Left renal cortex interstitium (tissue), 4 donors: ENCODE measurements at places on chromosomes 11 and 22.

DNA sequence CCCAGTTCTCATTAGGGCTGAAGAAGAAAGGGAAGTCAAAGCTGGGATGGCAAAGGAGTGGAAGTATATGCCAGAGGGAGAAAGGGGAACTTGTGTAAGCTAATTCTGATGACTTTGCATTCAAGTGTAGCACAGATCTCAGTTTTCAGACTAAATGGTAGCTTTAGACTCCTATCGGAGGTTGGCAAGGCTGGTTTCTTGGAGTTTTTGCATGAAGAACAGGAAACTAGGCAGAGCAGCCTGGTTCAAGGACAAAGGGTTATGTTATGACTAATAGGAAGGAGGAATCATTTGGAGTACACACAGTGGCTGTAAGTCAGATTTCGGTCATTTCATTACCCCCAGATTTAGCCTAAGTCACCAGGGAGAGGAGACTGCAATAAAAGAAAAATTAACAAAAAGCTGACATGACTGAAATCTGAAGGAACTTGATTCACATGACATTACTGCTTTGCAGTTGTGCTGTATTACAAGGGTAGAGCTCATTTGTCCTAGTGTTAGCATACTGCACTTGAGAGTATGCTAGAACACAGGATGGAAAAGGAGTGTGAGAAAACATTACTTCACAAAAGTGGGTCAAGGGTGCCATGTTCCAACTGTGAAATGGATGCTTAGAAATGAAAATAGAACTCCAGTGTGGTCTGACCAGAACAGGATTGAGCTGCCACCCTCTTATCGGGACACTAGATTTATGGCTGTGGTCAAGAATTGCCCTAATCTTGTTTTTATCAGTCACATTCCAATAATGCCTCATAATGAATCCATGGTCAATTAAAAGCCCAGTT is 23.6 kb downstream of the ADM start:
- no peak for DNase-seq

- no peak for DNase-seq
Observed at GRCh38 chr22:44459041-44459440, 39.0 kb downstream of the RTL6 start.

DNA sequence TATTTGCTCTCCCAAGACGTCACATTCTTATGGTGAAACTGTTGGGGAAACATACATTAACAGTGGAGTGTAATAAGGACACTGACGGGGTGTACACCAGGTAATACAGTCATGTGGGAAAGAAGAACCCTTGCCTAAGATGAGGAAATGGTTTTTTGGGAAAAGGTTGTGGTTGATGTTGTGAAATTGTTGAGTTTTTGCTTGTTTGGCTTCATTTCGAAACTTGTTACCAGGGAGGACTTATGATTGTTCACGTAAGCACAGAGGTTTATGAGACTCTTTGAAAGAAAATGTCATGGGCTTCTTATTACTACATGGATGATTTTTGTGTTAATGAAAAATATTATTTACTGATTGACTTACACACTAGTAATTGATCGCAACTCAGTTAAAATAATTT is 16.8 kb downstream of the ANO3 start:
- no peak for DNase-seq

DNA sequence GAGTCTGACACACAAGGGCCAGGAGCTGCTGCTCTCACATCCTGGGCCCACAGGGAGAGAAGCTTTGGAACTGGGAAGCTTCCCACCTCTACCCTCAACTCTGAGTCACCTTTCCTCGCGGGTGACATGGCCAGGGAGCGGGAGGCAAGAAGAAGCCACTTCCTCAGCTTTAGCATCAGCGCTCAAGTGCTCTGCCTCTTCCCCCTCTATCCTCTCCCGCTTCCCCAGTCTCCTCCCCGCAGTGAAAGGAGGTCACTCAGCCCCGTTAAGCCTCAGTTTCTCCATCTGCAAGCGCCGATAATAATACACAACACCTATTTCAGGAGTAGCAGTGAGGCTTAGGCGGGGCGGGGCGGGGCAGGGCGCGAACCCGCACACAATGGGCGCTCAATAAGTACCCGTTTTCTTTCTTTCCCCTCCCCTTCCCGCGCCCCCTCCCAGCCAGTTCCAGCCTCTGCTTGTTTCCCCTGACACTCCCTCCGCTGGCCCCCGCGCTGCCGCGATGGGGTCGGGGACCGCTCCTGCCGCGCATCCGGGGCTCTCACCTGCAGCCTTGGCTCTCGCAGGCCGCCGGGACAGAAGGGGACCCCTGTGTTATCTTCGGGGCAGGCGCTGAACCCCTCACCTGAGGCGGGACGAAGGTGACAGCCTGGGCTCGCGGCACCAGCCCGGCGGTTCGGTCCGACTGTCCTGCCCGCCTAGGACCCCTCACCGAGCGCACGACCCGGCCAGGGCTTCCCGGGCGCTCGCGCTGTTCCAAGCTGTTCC is 892 bp downstream of the GDPD5 start:
- no peak for DNase-seq

DNA sequence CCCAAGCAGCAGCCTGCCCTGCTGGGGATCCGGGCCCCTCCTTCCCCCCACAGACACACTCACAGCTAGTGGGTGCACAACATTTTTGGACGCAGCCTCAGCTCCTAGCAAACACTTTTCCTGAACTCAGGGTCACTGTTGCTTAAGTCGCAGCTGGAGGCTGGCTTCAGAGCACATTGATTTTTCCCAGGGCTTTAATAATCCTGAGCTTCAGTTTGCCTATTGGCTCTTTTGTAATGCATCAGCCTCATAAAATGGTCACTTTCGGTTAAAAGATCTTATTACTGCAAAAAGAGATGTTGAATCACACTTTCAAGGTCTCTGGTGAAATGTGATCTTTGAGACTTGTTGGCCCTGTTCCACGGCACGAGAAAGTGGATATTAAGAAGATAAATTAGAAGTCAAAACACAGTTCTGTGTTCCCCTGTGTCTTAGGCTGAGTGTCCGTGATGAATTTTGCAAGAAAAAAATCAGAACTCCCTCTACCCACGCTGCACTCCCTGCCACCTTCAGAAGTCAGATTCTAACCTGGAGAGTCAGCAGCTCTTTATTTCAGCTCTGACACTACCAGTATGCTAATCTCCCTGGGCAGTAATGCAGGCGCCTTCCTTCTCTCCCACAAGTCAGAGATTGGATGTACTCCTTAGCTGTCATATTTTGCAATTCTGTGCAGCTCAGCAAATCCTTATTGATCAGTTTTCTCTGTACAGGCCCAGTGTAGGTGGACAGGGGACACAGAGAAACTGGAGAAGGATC is 158.2 kb upstream of the E2F8 start:
- no peak for DNase-seq

DNA sequence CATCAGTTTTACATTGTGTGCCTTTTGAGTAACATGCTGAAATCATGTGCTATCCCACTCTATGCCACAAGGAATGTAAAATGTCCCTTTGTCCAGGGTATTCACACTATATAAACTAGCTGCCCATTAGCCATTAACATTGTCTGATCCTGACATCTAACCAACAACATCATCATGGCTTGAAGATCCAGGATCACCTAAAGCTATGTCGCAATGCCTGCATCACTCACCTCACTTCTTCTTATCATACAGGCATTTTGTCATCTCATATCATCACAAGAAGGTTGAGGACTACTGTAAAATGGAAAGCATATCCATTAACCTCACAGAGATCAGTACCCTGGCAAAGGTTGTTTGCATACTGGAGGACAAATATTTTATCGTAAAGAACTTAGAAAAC is 742.3 kb downstream of the DLG2 start:
- DNase-seq = no peak
